ENCODE measurements at places on chromosomes 16 and 17. TPM values are rescaled to one million over a fixed set of nuclear protein-coding genes. Genes with fewer than 3 reads are reported as not detected.

The KRTAP4-9 gene
- total RNA-seq = not detected

- no peak for DNase-seq
Measured at GRCh38 chr16:5032748-5033167, 977 bp downstream of the NAGPA start.

DNA sequence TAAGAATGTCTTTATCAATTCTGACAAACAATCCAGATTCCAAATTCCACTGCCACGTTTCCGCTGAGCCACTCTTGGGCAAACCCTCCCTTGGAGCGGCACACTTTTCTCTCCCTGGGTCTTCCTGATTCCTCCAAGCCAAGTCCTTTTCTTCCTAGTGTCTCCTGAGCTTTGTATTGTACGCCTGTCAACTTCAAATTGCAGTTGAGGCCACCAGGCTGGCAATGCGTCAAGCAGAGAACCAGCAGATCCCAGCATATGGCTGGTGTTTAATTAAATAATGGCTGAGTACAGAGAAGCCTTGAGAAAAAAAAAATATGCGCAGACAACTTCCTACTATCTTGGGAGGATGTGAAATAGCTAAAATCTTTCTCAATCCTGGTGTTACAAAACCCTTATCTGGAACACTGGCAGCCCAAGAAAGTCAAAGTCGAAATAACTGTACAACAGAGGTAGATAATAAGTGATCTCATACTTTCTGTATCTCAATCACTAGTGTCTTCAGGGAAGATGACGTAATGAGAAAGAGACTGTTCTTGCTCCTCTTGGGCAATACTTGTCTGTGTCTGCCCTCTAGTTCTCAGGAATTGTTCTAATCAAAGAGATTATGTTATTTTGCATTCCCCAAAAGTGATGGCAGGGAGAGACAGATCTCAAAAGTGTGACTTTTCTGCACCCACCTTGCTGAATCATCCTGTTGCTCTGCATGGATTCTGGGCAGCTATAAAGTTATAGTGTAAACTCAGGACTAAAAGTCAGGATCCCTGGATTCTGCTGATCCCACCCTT, 15.0 kb downstream of the SMIM36 start:
- no peak for DNase-seq

DNA sequence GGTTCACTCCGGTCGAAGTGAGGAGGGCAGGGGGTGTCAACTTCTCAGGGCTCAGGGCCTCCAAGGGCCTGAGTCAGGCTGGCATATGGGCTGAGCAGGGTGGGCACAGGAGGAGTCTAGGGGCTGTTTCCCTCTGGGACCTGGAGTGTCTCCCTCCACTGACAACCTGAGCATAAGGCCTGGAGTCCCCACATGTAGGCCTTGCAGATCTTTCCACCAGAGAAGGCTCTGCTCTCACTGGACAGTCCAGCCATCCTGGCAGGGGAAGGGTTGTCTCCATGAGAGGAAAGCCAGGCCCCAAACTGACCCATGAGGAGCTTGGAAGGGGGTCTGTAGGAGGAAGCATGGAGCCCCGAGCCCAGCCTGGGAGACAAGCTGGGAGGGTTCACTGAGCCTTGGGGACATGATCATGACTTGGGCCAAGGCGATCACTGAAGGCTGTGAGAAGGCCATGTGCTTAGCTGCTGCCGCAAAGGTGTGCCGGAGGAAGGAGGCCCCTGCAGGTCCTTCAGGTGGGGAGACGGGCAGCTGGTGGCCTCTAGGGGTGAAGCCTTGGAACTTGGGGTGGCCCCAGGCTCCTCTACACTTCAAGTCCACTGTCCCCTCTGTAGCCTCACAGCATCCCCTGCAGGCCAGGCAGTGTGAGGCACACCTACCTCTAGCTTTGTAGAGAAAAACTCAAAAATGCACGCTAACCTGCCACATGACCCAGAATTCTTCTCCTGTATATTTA, 9.9 kb downstream of the CMTM2 start:
- peak; percentile 87 for DNase-seq

Data from H7 (cell line).